ENCODE measurements at places on chromosomes 13 and 19.

GRCh38 chr13:48431987-48432615 lies 19.2 kb upstream of the LPAR6 start:
- no peak for DNase-seq

- DNase-seq = no peak
Measured at GRCh38 chr19:28037186-28037585, 1175.8 kb downstream of the UQCRFS1 start.

DNA sequence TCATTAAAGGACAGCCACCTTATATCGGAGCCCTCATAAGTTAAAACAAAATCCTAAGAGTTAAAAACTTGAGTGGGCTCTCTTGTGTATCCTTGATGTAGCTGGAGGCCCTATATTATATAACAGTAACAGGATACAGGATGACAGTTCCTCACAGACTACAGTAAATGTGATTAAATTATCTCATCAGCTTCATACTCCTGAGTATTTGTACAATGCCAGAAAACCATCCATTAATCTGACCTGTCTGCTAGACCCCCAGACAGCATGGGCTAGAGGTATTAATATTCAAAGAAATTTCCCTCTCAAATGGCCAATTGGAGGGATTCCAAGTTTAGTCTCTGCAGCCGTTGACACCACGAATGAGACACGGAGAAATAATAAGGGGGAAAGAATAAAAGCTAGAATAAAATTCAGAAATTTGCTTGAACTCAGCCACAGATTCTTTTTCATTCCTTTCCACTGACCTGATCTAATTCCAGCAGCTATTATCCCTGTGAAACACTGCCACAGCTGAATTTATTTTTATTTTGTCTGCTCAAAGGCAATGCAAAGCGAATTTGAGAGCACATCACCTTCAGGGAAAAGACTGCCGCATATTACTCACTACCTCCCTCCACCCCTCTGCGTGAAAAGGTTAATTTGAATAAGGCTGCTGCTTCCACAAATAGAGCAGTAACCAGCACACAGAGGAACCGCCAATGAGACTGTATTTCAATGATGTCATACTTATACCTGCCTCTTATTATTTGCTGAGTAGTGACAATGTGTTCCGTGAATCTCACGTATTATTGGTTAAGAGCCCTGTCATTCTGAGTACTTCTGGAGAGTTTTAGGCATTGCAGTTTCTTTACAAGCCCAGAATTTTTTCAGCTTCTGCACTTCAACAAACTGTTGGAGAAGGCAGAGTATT lies 155.9 kb upstream of the KLF12 start:
- no peak for DNase-seq

DNA sequence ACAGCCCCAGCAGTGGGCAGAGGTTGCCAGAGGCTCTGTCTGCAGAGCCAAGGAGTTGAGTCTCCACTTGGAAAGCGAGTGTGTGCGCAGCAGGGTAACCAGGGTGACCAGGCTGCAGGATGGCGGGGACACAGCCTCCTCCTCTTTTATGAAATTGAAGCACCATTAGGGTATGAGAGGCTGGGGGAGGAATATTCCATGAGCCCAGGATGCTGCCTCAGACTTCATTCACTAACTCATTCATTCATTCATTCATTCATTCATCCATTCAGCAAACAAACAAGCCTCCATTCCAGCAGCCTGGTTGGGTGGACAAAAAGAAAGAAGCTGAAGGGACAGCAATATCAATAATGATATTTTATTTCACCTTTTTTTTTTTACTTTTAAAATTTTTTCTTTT lies 6.6 kb upstream of the LMTK3 start:
- no peak for DNase-seq

- DNase-seq = no peak
Measured at GRCh38 chr13:106472621-106473020, 62.8 kb downstream of the EFNB2 start.

- DNase-seq = peak; percentile 61
Measured at GRCh38 chr13:94483970-94484369, 4.5 kb upstream of the DCT start.

DNA sequence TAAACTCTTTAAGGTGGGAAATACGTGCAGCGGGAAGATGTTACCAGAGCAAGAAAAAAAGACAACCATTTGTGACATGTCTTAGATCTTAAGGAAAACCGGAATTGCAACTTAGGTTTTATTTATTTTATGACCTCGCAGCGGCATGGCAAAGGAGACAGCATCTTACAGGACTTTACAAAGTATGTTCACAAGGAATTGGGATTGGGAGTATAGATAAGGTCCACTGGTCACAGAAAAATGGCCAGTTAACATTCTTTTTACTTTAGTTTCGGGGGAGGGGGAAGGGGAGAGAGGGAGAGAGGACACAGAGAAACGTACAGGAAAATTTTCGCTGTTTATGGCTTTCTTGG lies 104.5 kb upstream of the DIAPH3 start:
- no peak for DNase-seq

GRCh38 chr13:98880677-98881076 lies 97.2 kb downstream of the DOCK9 start:
- DNase-seq = no peak

DNA sequence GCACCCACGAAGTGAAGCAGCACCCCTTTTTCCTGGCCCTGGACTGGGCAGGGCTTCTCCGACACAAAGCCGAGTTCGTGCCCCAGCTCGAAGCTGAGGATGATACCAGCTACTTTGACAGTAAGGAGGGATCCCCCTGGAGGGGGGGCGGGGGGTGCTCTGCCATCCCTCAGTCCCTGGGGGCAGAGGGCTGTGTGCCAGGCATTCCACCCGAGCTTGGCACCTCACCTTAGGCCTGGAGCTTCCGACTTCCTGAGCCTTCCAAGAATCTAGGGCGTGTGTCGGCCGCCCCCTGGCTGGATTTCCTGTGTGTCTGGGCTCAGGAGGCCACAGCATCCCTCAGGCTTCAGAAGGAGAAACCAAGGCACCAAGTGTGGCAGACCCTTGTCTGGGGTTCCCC lies 15.7 kb upstream of the PIK3R2 start:
- no peak for DNase-seq

DNA sequence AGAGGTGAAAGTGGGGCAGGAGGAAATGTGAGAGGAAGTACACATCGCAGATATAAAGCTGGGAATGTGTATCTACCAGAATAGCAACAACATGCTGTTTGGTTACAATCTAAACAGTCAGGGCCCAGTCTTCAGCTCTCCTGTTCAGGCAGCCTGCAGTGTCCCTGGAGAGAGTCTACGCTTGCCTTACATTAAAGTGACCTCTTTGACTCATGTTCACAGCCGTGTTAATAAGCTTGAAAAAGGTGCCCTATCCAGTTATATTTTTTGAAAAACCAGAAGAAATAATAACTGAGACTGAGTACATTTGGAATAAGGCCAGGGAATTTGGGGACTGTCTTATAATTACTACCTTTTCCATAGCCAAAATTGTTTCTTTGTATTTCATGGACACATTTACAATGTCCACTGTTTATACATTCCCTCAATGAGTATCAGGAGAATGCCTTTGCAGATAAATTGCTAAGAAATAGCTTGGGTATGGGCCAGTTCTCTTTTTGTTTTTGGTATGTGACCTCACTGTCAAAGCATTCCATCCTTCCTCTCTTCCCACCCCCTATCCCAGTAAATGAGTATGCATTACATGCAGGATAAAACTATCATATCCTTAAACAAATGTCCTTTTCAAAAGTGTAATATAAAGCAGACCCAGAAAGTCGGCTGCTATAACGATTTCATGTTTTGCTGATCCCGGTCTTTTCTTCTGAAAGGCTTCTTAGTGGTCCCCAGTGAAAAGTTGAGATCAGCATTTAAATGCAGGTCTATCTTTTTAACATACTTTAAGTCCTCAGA lies 82.6 kb downstream of the PCDH9 start:
- DNase-seq = no peak

GRCh38 chr13:114141261-114141996 lies 9.0 kb upstream of the RASA3 start:
- DNase-seq = no peak

GRCh38 chr13:85694992-85695391 lies 104.2 kb downstream of the SLITRK6 start:
- no peak for DNase-seq

DNA sequence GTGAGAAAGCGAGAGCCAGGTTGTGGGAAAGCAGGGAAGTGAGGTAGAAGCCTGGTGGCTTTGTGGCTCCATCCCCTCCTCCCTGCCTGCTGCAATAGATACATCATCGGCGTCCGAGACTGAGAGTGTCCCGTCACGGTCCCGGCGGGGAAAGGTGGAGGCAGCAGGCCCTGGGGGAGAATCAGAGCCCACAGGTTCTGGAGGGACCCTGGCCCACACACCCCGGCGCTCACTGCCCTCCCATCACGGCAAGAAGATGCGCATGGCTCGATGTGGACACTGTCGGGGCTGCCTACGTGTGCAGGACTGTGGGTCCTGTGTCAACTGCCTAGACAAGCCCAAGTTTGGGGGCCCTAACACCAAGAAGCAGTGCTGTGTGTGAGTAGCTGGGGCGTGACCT lies 5.1 kb downstream of the KMT2B start:
- no peak for DNase-seq

GRCh38 chr13:108708921-108709320 lies 79.5 kb downstream of the MYO16 start:
- DNase-seq = no peak

DNA sequence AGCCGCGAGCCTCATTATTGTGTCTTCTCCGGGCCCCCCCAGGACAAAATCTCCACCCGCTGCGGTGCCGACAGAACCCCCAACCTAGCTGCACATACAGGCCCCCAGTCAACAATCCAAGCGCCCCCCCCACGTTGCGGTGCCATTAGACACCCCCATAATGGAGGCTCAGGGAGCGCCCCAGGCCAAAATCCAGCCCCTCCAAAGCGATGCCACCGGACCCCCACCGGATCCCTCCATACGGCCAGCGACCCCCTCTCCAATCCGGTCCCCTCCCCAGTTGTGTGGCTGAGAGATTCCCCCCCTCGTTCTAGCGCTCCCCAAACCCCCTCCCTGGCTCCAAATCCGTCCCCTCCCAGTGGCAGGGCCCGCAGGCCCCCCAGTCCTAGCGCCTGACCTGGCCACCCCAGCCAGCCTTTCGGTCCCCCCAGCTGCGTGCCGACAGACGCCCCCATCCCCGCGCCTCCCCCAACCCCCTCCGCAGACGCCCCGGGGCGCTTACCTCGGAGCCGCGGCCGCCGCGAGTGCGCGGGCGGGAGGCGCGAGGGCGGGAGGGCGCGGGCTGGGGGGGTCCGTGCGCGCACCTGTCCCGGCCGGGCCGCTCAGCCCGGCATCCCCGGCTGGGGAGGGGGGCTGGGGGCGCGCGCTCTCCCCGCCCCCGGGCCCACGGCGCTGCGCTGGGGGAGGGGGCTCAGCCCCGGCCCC lies 21.6 kb upstream of the SEMA6B start:
- no peak for DNase-seq

DNA sequence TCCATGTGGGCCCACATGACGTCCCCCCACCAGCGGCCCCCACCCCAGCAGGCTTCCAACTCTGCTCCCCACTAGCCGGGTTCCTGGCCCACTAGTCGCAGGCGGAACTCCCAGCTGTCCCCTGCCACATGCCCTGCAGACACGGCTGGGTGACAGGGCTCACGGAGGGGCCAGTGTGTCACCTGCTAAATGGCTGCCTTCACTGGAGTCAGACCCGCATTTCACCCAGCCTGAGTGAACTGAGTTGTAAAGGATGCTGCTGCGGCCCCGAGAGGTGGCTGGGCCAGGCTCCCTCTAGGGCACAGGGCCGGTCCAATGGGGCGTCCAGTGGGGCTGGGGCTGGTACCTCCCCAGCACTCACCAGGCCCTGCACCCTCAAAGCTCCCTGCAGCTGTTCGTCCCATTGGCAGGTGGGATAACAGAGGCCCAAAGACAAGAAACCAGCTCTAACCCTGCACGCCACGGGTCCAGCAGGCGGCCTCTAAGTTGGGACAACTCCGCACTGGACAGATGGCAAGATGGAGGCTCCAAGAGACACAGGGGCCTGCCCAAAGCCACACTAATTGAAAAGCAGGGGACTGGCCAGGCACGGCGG lies 3.2 kb downstream of the LMNB2 start:
- no peak for DNase-seq

DNA sequence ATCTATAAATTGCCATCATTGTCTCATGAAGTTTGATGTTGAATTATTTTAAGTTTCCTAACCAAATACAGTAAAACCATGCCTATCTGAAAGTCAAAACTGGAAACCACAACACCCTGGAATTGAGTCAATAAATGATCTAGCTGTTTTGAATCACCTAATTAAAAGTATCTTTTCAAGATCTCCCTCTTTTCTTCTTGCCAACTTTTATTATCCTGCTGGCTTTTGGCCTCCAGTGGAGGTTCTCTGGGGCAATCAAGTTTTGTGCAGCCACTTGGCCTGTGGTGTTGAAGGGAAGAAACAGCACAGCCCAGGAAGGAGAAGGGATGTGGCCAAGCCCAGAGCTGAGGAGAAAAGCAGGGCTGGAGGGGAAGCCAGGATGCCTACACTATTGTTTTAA lies 255.4 kb downstream of the COG6 start:
- no peak for DNase-seq

GRCh38 chr13:72643311-72643989 lies 84.0 kb downstream of the MZT1 start:
- peak; percentile 72 for DNase-seq

- no peak for DNase-seq
Measured at GRCh38 chr13:60111691-60112090, 52.0 kb downstream of the DIAPH3 start.

DNA sequence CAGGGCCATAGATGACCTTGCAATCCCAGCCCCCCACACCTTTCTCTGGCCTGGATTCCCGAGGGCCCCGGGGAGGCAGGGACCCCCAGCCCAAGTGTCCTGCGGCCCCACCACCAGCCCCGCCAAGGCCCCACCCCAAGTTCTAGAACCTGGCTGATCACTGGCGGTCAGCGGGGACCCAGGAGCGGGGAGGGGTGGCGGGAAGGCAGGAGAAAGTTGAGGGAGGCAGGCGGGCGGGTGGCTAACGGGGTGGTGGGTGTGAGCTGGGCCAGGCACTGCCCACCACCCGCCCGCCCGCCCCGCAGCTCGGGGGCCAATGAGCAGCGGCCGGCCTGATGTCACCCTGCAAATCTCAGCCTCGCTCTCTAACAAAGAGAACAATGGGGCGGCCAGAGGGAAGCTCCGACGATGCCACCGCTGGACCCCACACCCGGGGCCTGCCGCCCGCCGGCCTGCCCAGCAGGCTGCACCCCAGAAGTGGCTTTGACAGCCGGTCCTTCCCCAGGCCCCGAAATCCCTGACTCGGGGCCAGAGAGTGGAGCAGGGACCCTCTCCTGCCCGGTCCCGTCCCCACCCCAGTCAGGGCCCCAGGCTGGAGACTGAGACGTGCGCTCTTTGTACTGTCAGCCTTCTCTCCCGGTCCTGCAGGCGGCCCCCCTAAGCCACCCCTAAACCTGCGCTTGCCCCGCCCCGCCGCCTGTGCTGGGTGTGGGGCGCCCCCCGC lies 1.6 kb downstream of the MEX3D start:
- peak; percentile 85 for DNase-seq

DNA sequence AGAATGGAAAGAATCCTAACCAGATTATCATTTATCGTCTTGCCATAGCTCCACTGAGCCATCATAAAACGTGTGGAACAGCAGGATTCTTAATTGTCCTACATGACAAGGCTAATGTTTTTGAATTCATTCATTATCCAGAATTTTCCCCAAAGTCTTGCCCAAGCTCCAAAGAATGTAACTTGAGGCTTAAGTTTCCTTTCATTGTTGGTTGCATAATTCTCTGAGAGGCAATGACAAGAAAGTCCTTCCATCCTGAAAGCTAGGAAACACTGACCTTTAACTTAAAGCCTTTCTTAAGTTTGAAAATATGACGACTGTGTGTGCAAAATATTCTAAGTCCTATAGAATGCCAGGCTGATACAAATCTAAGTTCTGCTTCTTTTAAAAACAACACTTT lies 546.1 kb downstream of the SUCLA2 start:
- DNase-seq = no peak
